ENCODE measurements at places on chromosomes 11 and 22. TPM values are rescaled to one million over a fixed set of nuclear protein-coding genes. Genes with fewer than 3 reads are reported as not detected.

GRCh38 chr11:55457641-55458040, 89.9 kb downstream of the OR4A15 start:
- DNase-seq, result no peak

GRCh38 chr11:96741068-96741467, 351.3 kb downstream of the JRKL start:
- no peak for DNase-seq

The CCDC117 gene
- total RNA-seq, result 27.8 TPM

The MOV10L1 gene
- total RNA-seq, result not detected

- DNase-seq, result no peak
Observed at GRCh38 chr11:62536301-62536957, 10.2 kb downstream of the AHNAK start.

DNA sequence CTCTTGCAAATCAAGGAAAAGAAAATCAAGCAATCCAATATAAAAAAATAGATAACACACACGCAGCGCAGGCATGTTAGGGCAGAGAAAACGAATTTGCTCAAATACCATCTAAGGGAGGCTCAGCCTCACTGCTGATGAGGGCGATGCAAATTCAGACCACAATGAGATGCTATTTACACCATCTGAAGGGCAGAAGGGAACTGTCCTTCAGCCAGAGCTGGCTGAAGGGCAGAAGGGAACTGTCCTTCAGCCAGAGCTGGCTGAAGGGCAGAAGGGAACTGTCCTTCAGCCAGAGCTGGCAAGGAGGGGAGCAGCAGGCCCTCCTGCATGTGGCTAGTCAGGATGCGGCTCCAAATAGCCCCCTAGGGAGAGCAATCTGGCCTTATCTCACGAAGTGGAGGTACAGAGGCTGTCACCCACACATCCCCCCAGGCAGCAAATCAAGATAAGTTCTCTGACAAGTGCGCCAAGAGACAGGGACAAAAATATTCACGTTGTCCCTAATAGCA, 7.6 kb upstream of the SLC39A13 start:
- DNase-seq, result no peak

DNA sequence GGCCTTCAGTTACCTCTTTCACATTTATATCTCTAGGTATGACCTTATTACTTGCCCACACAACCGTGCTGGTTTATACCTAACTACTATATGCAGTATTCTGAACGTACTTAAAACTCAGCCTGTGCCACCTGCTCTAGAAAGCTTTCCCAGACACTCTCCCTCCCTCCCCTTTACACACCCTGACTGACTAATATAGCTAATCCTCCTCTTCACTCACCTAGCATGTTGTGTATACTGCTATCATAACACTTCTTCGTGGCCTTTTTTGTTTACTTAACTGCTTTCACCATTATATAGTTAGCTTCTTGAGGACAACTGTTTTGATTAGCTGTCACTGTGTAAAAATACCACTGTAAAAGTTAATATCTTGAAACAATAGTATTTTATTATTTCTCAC, 23.5 kb downstream of the RNF214 start:
- DNase-seq, result no peak

- no peak for DNase-seq
Observed at GRCh38 chr11:12280838-12281565, 96.4 kb upstream of the PARVA start.

GRCh38 chr11:123176785-123177184, 18.3 kb downstream of the CLMP start:
- DNase-seq, result no peak

The OR2AT4 gene
- not detected for total RNA-seq

The FGF19 gene
- total RNA-seq, result not detected

The OR4A16 gene
- not detected for total RNA-seq

GRCh38 chr11:46389450-46390330, 1.9 kb downstream of the CHRM4 start:
- DNase-seq, result peak; percentile 74

- DNase-seq, result no peak
Observed at GRCh38 chr22:42933485-42934091, 76.5 kb upstream of the ARFGAP3 start.

- DNase-seq, result no peak
Observed at GRCh38 chr11:118899706-118900360, 16.1 kb downstream of the CXCR5 start.

DNA sequence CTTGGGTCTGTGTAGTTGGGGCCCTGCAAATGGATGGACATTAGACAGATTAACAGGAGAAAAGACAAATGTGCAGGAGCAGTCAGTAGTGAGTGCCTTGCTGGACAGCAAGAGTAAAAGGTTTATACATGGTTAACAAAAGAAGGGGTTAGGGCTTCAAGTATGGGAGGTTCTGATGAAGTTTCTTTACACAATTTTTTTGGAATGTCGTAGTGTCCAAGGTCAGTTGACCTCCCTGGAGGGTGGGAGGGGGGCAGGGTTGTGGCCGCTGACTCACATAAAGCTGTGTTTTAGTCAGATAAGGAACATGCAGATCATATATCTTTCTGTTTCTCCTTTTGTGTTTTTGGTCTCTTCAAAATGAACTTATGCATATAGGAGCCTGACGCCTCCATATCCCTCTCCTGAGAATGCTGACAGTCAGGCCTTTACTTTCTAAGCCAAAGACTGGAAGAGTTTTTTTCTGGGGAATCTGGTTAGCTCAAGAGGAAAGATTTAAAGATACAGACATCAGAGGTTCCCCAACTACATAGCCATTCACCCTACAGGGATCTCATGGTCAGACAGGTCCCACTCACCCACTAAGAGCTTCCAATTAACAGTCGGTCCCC, 134.3 kb downstream of the NECTIN1 start:
- no peak for DNase-seq

The MRGPRX4 gene
- not detected for total RNA-seq

The BIRC3 gene
- total RNA-seq, result 55.0 TPM

- no peak for DNase-seq
Observed at GRCh38 chr11:17538054-17538453, 6.2 kb downstream of the USH1C start.

GRCh38 chr11:64834723-64835615, 9.5 kb downstream of the CDC42BPG start:
- no peak for DNase-seq

The CEP126 gene
- 2.1 TPM for total RNA-seq
